Activated CD8-positive, alpha-beta memory T cell treated with anti-CD3 and anti-CD28 coated beads for 4 hours (primary cell): ENCODE measurements at places on chromosomes 11 and 22.

GRCh38 chr11:91967026-91967690 is 257.5 kb upstream of the FAT3 start:
- no peak for DNase-seq

- DNase-seq: no peak
Measured at GRCh38 chr11:22371160-22371559, 33.0 kb downstream of the SLC17A6 start.

DNA sequence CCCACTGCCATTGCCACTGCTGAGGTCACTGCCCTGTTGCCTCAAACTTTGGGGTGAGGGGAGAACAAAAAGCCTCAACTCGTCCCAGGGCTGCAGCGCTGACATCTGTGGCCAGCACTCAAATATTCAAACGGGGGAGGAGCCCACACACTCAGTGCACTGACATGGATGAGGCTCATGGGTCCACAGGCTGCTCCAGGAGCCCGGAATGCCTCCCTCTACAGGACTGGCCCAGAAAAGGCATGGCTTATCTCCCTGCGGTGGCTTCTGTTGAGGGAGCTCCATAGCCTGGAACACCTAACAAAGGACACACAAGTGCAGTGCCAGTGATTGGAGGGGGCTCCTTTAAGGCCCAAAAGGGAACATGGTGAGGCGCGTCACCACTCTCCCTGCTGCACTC is 341.1 kb upstream of the LUZP2 start:
- DNase-seq: no peak

DNA sequence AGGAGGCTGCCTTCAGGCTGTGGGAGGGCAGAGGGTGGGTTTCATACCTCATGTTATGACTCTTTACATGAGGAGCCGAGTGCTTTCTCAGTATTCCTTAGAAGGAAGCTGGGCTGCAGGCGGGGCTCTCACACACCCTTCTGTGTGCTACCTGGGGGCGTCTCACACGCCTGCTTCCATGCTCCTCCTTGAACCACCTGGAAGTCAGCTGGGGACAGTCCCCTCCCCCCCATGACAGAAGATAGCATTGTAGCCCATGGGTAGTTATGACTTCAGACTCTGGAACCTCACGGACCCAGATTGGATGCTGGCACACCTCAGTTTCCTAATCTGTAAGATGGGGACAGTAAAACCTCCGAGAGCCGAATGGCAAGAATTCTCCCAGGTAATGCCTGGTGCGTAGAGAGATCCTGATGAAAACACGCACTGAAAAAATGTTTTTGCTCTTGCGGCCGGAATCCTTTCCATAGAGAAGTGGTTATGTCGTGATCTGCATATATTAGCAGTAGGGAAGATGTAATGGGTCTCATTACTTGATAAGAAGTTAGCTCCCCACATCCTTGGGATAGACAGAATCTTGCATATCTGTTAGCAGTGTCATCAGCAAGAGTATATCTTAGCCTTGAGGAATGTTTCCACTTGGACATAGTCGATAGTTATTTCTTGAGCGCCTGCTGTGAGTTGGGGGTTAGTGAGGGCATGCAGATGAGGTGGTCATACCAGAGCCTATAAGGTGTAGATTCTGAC is 4.9 kb downstream of the DAGLA start:
- DNase-seq: no peak

- DNase-seq: no peak
Measured at GRCh38 chr11:32107647-32108046, 16.8 kb downstream of the RCN1 start.

GRCh38 chr11:83726316-83726715 is 440.1 kb upstream of the CCDC90B start:
- no peak for DNase-seq

DNA sequence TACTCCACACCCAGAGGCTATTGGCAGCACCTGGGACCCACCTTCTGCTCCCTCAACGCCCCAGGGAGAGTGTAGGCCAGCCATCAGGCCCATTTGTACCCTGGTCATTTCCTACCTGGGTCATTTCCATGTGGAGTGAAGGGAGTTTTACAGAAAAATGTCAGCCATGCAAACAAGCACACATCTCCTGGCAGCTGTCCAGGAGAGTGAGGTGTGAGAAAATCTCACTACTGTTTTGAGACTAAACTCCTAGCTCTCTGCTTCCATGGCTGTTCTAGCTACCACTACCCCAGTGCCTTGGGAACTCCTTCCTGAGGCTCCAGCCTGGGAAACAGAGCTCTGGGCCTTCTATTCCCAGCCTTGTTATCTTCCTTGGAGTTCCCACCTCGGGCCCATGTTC is 2.8 kb upstream of the TMPRSS13 start:
- DNase-seq: no peak

- DNase-seq: no peak
Measured at GRCh38 chr22:49449377-49449776, 378.3 kb downstream of the BRD1 start.

DNA sequence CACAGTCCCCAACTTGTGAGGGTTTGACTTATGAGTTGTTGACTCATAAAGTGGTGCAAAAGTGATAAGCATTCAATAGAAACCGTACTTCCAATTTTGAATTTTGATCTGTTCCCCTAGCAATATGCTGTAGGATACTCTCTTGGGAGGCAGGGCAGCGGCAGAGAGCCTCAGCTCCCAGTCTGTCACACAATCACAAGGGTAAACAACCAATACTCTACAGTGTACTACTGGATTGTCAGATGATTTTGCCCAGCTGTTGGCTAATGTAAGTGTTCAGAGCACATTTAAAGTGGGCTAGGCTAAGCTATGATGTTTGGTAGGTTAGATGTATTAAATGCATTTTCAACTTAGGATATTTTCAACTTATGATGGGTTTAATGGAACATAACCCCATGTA is 13.7 kb upstream of the NXPE2 start:
- DNase-seq: no peak

- no peak for DNase-seq
Measured at GRCh38 chr22:17132112-17132511, 11.0 kb upstream of the TMEM121B start.

- peak; percentile 20 for DNase-seq
Measured at GRCh38 chr11:66543263-66544107, 2.4 kb downstream of the ZDHHC24 start.

DNA sequence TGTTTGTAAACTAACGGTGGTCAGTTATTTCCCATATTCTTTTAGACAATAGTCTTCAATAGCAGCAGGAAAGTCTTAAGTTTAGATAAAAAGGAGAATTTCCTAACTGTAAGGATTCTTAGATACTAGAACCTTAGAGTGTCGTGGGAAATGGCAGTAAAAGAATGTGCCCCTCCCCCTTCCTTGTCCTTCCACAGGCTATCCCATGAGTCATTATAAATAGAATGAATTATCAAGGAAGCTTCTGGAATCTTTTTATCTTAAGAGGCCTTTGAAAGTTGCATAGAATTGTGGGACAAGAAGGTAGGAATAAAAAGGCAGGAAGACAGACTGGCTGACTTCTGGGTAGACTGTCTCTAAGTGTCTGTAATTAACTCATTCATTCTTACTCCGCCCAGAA is 165.2 kb upstream of the TBCEL start:
- no peak for DNase-seq

- DNase-seq: no peak
Measured at GRCh38 chr11:28701760-28702449, 593.7 kb downstream of the METTL15 start.

DNA sequence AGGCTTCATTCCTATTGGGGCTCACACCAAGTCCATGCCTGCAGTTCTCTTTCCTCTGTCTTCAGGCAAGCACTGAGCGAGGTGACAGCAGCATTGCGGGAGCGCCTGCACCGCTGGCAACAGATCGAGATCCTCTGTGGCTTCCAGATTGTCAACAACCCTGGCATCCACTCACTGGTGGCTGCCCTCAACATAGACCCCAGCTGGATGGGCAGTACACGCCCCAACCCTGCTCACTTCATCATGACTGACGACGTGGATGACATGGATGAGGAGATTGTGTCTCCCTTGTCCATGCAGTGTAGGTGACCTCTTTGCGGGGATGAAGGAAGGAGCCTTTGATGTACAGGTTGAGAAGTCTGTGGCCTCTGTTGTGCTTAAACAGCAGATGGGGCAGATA is 11.4 kb upstream of the RRM1 start:
- no peak for DNase-seq

- DNase-seq: peak; percentile 43
Measured at GRCh38 chr11:76803811-76804600, 20.9 kb downstream of the TSKU start.

DNA sequence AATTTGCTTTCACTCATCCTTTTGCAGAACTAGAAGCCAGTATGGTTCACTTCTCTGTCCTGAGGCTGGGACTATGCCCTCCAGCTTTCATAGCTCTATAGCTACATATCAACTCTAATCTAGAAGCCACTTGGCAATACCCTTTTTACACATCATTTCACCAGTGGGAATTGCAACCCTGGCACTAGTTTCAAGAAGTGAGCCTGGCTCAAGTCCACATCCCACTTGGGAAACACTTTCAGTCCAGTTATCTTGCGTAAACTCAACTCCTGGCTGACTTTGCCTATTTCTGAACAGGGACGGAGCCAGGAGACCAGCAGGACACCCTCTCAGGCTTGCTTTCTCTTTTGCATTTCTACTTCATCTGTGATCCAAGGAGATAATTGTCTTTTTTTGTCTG is 19.9 kb upstream of the FAT3 start:
- no peak for DNase-seq

- DNase-seq: no peak
Measured at GRCh38 chr22:49564666-49565515, 262.8 kb downstream of the BRD1 start.

DNA sequence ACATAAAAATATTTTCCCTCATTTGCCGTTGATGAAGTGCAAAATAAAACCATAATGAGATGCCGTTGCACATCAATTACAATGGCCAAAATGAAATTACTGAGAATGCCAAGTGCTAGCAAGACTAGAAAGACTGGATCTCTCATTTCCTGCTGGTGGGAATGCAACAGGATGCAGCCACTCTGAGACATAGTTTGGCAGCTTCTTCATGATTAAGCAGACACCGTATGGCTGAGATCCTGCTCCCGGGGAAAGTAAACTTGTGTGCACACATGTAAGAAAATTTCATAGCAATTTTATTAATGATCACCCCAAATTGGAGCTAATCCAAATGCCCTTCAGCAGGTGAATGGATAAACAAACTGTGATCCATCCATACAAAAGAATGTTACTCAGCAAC is 1013.2 kb downstream of the TBC1D22A start:
- no peak for DNase-seq

- no peak for DNase-seq
Measured at GRCh38 chr11:70490208-70490607, 91.9 kb downstream of the CTTN start.

DNA sequence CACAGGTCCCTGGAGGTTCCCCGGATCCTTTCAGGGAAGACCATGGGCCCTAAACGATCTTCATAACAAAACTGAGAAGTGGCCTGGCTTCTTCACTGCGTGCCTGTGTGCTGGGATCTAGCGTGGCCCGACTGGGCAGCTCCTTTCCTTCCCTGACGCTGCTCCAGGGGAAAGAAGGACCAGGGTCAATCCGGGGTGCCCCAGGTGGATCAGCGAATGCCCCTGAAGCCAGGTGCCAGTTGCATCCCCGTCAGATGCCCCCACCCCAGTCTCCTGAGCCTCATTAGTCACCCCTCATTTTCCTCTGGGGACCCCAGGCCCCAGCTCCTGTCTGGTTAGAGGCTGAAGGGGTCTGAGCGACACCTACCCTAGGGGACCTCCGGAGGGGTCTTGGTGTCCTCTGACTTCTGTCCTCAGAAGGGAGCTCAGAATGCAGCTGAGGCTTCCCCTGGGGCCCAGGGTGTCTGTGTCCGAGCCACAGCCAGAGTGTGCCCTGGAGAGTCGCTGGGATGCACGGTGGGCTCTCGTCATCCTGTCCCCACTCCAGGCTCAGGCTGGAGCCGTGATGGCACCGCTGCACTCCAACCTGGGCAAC is 18.7 kb upstream of the MUC6 start:
- DNase-seq: no peak

GRCh38 chr11:122202951-122203456 is 87.0 kb upstream of the BLID start:
- DNase-seq: no peak

- no peak for DNase-seq
Measured at GRCh38 chr11:83544846-83545245, 258.7 kb upstream of the CCDC90B start.

DNA sequence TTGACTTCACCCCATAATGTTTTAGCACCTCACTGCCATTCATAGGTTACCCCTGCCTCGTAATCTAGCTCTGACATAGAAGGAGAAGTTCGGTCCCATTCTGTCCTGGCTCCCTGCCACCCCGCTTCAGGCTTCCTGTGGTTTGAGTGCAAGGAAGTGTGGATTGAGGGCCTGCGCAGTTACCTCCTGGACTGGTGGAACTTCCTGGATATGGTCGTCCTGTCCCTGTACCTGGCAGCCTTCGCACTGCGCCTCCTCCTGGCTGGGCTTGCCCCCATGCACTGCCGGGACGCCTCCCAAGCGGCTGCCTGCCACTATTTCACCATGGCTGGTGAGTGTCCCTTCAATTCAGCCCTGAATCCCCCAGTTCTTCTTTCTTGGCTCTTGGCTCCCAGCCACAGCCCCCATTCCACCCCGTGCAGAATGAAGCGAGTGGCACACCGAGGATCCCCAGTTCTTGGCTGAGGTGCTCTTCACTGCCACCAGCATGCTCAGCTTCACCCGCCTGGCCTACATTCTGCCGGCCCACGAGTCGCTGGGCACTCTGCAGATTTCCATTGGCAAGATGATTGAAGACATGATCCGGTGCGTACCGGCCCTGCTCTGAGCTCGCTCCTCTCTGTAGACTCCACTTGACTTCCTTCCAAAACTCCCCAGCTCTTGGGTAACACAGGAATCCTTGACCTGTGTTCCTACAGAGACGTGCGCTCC is 15.4 kb downstream of the ART5 start:
- DNase-seq: no peak

GRCh38 chr11:38163526-38163925 is 1565.5 kb upstream of the RAG2 start:
- DNase-seq: no peak

DNA sequence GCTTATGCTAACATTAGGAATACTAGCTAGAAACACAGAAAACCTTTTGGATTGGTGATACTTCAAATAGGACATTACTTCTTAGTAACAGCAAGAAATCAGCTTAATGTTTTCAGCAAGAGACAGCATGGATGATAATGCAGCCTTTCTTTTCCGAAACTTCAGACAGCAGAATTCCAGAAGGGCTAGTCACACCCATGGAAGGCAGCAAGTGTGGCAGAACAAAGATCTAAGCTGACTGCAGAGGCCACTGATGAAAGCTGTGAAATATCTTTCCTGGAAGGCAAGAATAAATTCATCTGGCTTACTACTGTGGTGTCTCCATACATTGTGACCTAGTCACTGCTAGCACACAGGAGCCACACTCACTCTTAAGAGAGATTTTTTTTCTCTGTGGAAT is 100.3 kb downstream of the CCDC83 start:
- DNase-seq: no peak
